Ascending aorta (tissue), 2 donors: ENCODE measurements at places on chromosomes 2 and 18. TPM values are rescaled to one million over a fixed set of nuclear protein-coding genes. Genes with fewer than 3 reads are reported as not detected.

Gene CAVIN2
- total RNA-seq = 43.4 TPM

Gene ACMSD
- total RNA-seq = not detected

Gene DUSP19
- 1.3 TPM for total RNA-seq

Gene CHMP1B
- total RNA-seq = 25.5 TPM

Gene C2orf80
- not detected for total RNA-seq

Gene SULT1C4
- 11.0 TPM for total RNA-seq

Gene SERPINB10
- total RNA-seq = not detected

Gene NT5C1B
- not detected for total RNA-seq

Gene DIPK1C
- not detected for total RNA-seq

GRCh38 chr18:4293337-4293736, 161.8 kb downstream of the DLGAP1 start:
- DNase-seq = no peak

GRCh38 chr2:137879121-137879520, 85.2 kb upstream of the HNMT start:
- DNase-seq = no peak

DNA sequence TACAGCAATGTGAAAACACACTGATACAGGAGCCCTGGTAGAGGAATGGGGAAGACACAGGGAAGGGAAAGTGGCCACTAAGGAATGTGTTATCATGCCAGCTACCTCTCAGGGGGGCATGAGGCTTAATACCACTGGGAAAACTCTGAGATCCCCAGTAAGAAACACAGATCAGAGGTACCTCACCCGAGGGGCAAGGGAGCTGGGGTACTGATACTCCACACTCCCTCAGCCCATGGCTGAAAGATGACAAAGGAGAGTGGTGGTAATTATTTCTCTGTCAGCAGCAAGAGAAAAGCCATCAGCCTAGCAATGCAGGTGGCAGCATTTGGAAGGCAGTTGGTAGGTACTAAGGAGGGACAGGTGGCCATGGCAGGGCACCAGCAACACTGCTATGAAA, 434.8 kb downstream of the NBAS start:
- no peak for DNase-seq

DNA sequence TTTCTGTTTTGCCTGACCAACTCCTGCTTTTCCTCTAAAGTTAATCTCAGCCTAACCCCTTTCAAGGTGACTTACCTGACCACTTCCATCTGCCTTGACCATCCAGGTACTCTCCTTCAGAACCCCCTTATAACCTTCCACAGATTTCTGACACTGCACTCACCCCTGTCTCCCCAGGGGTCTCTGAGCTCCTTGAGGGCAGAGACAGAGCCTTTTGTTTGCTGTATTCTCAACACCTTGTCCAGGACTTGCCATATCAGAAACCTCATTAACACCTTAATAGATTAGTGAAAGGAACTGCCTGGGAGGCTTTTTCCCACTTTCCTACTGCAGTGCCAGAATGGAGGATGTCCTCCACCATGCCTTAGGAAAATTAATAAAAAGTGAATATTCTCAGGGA, 119.7 kb upstream of the SERPINE2 start:
- DNase-seq = no peak

DNA sequence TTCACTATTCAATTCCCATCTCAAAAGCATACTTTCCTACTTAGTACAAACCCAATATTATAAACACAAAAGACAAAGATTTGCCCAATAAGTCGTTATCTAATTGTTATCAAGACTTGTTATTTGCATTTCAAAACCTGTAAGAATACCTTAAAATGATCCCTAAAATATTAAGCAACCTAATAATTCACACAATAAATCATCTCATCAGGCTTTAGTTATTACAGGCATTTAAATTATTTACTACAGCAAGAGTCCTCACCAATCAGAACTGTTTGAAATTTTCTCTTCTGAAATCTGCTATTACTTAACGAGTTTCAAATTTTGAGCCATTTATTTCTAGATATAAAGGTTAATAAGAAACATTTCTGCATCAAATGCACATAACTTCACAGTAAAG, 1.6 kb downstream of the CCDC88A start:
- no peak for DNase-seq

- DNase-seq = peak; percentile 61
These were observed 48.1 kb downstream of the ATOH8 start for GRCh38 chr2:85801871-85802270.

DNA sequence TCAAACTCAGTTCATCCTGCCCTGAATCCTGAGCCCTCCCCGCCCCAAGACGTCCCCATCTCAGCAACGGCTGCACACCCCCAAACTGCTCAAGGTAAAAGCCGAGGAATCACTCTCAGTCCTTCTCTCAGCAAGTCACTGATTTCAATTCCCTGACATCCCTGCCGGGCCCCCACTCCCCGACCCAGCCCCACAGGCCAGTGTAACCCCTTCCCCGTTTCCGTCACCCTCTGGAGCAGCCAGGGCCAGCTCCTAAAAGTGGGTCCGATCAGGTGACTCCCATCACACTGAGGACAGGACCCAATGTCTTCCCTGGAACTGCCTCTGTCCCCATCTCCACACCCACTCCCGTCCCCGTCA, 20.5 kb downstream of the SNORC start:
- DNase-seq = no peak
